RKO (cell line): ENCODE measurements at places on chromosomes 1 and 21.

- no peak for DNase-seq
Observed at GRCh38 chr1:203346060-203346768, 4.7 kb downstream of the FMOD start.

- no peak for DNase-seq
Observed at GRCh38 chr1:202056644-202057334, 46.4 kb downstream of the ELF3 start.

- no peak for DNase-seq
Observed at GRCh38 chr1:201379733-201380242, 2.3 kb upstream of the TNNT2 start.

DNA sequence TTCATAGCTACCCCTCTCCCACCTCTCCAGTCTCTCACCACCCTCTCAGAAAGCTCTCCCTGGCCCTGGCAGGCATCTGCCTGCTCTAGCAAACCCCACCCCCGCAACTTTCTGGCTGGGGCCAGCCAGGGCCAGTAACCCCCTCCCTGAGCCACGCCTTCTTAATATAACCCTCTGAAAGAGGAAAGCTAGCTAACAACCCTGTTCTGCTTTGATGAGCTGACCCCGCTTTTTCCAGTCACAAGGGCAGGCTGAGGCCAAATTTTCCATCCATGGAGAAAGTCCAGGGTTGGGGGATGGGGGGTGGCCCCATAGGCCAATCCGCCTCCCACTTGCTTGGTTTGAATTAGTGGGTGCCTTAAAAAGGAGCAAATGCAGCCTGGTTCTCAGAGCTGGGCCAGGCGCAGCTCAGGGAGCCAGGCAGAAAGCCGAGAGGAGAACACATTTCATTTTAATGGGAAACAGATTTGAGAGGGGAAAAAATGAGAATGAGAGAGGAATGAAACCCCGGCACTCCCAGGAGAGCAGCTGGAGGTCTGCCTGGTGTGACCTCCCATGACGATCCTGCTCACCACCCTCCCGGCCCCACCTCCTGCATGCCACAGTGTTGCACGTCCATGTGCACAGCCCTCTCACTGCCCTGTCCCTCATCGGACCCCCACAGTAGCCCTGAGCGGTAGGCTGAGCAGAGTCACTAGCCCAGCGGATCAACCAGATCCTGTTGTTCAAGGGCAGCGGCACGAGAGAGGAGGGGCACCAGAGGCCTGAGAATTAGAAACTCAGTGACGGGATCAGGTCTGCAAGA, 62.3 kb downstream of the OPTC start:
- no peak for DNase-seq

DNA sequence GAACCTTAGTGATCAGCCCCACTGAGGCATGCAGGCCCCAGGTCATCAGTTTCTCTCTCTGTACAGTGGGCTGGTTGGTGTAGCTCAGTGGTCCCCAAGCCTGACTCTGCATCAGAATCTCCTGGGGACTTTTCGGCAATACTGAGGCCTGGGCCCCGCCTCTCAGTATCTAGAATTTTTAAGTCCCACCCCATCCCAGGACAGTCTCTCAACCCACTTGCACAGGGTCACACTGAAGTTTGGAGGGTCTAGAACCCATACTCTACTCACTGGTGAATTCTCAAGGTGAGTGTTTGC, 216.4 kb downstream of the MATN1 start:
- no peak for DNase-seq

GRCh38 chr1:28112388-28113241, 24.2 kb upstream of the EYA3 start:
- DNase-seq: peak; percentile 81

- DNase-seq: no peak
Observed at GRCh38 chr1:38084700-38085099, 38.1 kb upstream of the POU3F1 start.

DNA sequence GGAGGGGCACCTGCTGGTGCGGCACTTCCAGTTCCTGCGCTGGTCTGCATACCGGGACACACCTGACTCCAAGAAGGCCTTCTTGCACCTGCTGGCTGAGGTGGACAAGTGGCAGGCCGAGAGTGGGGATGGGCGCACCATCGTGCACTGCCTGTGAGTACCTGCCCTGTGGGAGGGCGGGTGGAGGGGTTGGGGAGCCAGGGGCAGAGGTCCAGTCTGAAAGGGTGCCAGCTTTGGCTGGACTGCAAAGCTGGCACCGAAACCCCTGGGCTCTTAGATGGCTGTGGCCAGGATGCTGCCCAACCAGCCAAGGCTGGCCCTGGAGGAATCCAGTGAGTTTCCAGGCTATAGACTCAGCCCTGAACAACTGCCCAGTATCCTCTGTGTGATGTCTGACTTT, 87.3 kb downstream of the PTPRU start:
- no peak for DNase-seq

DNA sequence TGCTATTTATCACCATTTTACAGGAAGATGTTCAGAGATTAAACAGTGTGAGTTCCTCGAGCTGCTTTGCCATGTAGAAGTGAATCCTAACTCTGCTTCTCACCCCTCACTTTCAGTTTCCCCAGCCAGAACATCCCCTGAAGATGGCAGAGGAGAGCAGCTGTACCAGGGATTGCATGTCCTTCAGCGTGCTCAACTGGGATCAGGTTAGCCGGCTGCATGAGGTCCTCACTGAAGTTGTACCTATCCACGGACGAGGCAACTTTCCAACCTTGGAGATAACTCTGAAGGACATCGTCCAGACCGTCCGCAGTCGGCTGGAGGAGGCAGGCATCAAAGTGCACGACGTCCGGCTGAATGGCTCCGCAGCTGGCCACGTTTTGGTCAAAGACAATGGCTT, 16.9 kb downstream of the TENT5C start:
- no peak for DNase-seq

DNA sequence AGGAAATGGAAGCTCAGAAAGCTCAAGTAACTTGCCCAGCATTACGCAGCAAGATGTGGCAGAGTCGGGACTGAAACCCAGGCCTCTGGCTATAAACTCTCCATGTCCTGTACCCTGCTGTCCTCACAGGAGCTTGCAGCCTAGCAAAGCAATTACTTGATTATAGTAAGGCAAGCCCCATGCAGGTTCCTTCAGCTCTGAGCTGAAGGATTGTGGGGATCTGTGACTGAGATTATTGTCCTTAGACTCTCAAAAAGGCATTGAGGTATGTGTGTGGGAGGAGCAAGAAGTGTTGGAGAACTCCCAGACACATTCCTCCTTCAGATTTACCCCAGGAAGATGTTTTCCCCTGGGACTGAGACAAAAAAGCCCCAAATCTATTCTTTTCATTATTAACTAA, 124.0 kb upstream of the SPATA6 start:
- DNase-seq: no peak
